ENCODE measurements at places on chromosomes 5 and 9.

- DNase-seq, result no peak
Measured at GRCh38 chr9:114359801-114360200, 28.0 kb downstream of the AKNA start.

- no peak for DNase-seq
Measured at GRCh38 chr9:30349526-30350513, 2034.6 kb upstream of the ACO1 start.

- DNase-seq, result peak; percentile 93
Measured at GRCh38 chr5:141512911-141513626, 24.2 kb downstream of the PCDHGC5 start.

GRCh38 chr5:104018299-104018698 is 455.7 kb upstream of the NUDT12 start:
- DNase-seq, result no peak

DNA sequence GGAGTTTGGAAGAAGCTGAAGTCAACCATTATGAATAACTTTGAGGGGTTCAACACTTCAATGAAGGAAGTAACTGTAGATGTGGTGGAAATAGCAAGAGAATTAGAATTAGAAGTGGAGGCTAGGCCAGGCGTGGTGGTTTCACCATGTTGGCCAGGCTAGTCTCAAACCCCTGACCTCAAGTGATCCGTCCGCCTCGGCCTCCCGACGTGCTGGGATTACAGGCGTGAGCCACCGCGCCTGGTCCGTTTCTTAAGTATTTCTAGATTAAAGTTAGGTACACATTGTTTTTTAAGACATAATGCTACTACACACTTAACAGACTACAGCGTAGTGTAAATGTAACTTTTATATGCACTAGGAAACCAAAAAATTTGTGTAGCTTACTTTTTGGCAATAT is 14.1 kb downstream of the FNIP1 start:
- no peak for DNase-seq

DNA sequence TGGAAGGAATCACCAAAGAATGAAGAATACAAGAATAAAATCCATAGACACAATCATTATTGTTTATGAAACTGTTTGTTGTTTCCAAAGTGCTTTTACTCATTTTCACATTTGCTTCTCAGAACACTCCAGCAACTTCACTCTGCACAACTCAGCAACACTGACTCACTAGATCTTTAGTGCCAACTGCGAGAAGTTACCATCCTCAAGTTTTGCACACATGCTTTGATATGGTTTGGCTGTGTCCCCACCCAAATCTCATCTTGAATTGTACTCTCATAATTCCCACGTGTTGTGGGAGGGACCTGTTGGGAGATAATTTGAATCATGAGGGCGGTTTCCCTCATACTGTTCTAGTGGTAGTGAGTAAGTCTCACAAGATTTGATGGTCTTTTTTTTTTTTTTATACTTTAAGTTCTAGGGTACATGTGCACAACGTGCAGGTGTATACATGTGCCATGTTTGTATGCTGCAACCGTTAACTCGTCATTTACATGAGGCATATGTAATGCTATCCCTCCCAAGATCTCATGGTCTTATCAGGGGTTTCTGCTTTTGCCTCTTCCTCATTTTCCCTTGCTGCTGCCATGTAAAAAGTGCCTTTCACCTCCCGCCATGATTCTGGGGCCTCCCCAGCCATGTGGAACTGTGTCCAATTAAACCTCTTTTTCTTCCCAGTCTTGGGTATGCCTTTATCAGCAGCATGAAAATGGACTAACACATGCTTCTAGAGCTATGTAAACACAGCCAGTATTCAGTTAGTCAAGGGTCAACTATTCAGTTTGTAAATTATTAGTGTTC is 36.9 kb downstream of the CLINT1 start:
- no peak for DNase-seq

DNA sequence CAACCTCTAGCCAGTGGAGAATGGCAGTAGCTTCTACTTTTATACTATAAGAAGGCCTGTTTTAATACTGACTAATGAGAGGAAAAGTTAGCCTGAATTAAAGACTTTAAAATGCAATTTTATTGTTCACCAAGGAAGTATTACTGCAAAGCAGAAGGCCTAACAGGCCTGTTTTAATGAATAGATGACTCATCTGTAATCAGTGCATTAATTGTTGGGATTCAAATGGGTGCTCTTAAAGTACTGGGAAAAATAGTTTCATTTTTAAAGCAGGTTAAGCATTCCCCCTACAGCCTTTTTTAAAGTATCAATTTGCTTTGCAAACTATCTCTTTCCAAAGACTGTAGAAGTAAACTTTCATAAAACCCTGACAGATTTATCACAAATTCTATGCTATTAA is 147.7 kb downstream of the SIL1 start:
- DNase-seq, result no peak

DNA sequence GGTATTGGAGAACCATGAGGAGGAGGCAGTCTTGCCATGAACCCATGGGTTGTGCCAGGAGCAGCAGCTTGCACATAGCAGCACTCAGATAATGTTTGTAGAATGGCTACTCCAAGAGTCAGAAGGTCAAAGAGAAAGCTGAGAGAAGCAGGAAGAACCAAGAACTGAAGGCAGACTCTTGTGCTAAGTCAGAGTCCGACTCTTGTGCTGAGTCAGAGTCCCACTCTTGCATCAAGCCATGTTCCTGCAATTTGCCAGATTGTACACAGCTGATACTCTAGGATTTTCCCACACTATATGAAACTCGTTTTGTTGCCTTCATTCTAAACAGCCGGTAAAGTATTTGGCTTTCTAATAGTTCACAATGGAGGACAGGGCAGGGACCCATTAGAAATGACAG is 26.2 kb upstream of the HSPA9 start:
- no peak for DNase-seq

DNA sequence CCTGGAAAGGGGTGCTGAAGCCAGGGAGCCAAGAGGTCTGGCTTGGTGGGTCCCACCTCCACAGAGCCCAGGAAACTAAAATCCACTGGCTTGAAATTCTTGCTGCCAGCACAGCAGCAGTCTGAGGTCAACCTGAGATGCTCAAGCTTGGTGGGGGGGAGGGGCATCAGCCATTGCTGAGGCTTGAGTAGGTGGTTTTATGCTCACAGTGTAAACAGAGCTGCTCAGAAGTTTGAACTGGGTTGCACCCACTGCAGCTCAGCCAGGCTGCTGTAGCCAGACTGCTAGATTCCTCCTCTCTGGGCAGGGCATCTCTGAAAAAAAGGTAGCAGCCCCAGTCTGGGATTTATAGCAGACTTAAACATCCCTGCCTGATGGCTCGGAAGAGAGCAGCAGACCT is 55.5 kb upstream of the FBXL17 start:
- no peak for DNase-seq
